T-helper 17 cell (primary cell): ENCODE measurements at places on chromosomes 3 and 15.

DNA sequence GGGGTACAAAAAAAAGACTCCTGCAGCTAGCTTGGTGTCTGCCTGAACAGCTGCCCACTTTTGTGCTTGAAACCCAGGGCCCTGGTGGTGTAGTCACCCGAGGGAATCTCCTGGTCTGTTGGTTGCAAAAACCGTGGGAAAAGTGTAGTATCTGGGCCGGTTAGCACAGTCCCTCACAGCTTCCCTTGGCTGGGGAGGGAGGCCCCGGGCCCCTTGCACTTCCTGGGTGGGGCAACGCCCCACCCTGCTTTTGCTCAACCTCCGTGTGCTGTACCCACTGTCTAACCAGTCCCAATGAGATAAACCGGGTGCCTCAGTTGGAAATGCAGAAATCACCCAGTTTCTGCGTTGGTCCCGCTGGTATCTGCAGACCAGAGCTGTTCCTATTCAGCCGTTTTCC is 211.7 kb upstream of the ZPLD1 start:
- peaks cover 19% of the 10 kb centered on the region for H3K27me3 ChIP-seq
- H3K4me3 ChIP-seq, result peak overlapping the region; percentile 58
- peak overlapping the region; percentile 71 for H3K27ac ChIP-seq

DNA sequence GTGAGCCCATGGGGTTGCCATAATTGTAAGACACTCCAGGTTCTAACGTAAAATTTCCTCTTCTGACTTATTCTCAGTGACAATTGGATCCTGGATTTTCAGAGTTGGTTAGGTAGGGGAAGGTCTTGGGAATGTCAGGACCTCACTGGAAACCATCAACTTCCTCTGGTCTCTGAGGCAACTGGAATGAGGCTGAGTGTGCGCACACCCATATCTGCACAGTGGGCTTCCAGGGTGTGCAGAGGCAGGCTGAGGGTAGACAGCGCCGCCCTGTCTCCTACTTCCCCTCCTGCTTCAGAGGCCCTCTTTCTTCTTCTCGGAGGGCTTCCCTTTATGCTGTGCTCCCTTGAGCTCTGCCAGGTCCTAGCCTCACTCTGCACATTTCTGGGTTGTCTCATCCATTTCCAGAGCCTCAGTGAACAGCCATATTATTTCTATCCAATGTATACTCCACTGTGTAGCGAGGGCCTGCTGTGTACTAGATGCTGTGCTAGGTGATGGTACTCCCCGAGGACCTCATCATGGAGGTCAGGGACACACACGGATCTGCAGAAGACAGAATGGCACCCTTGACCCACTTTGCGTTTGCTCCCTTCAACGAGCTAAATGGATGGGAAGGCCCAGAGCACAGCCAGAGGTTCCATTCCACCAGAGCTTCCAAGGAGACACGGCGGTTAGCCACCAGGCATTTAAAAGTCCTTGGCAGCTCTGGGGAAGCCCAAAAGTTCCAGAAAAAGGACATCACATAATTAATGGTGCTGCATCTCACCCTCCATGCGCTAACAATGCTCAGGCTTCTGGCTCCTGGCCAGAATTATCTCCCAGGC is 18.3 kb downstream of the ACAA1 start:
- H3K27ac ChIP-seq, result no peak overlapping the region
- H3K4me3 ChIP-seq, result no peak overlapping the region
- no peaks in the 10 kb centered on the region for H3K27me3 ChIP-seq
- peaks cover 3% of the 10 kb centered on the region for H3K36me3 ChIP-seq

DNA sequence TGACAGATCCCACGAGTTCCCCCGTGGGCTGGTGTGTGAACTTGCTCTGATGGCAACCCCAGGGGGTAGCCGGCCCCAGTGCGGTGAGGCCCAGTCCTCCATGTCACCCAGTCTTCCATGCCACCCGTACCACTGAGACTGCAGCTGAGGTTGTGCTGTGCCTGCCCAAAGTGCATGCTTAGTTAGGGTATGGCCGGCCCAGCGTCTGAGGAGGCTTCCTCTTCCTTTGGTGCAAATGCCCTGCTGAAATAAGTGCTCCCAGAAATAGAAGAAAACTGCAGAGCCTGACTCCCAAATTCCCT is 31.5 kb downstream of the MGLL start:
- peaks cover 36% of the 10 kb centered on the region for H3K27me3 ChIP-seq
- H3K4me3 ChIP-seq, result peak overlapping the region; percentile 33
- H3K4me1 ChIP-seq, result peaks cover 4% of the 10 kb centered on the region
- no peak for DNase-seq
- no peak overlapping the region for H3K27ac ChIP-seq

DNA sequence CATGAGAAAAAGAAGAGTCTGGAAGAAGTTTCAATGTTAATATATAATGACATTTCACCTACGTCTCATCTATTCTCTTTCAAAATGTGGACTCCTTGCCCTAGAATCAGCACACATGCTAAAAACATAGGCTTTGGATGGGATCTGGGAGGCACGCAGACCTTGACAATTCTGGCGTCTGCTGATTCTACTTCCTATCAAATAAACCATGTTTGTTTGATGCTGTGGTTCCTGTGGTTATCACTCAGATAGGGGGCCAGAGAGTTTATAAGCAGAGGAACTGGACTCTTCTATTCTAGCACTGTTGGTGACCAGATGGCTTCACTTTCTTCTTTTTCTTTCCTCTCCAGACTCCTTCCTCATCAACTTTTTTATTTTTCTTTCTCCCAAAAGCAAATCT is 336.8 kb downstream of the DIPK2A start:
- no peak for DNase-seq
- no peaks in the 10 kb centered on the region for H3K36me3 ChIP-seq
- no peak overlapping the region for H3K4me3 ChIP-seq
- H3K27ac ChIP-seq, result no peak overlapping the region
- H3K4me1 ChIP-seq, result no peaks in the 10 kb centered on the region

GRCh38 chr3:83096-83495 is 113.5 kb upstream of the CHL1 start:
- no peak overlapping the region for H3K27ac ChIP-seq
- H3K27me3 ChIP-seq, result no peaks in the 10 kb centered on the region
- no peaks in the 10 kb centered on the region for H3K36me3 ChIP-seq
- no peaks in the 10 kb centered on the region for H3K4me1 ChIP-seq
- DNase-seq, result no peak

DNA sequence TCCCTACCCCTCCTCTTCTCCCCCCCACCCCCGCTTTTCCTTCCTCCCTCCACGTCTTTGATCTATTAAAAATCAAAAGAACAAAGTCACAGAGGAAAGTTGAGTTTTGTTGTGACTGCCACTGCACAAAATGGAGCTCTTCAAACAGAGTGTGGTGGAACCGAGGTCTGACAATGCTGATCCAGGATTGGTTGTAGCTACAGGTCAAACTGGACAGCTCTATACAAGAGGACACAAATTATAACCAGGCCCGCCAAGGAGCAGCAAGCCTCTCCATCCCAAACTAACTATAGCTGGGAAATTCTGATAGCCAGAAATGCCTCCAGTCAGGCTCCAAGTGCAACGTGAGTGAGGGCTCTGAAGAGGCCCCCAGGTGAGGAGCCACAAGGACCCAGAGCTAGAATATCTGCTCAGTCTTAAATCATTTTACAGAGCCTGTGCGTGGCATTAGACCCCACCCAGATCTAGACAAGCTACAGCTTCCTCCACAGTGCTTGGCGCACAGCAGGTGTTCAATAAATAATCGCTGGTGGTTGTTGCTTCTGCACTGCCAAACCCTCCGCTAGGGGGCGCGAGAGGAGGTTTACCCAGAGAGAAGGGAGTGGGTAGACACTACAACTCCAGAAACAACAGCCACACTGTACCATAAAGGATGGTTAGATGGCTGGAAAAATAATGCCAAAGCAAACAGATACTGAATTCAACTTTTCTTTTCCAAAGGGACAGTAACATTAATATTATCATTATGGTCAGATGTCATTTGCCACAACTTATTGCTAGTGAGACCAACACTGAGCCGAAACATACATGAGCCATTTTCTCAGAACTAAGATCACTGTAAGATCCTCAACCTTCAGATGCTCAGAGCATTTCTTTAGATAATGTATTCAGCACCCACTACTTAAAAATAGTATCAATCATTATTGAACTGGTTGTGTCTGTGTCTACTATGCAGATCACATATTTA is 44.6 kb downstream of the ZIC4 start:
- no peak for DNase-seq
- no peaks in the 10 kb centered on the region for H3K36me3 ChIP-seq
- no peaks in the 10 kb centered on the region for H3K4me1 ChIP-seq
- H3K4me3 ChIP-seq, result no peak overlapping the region
- no peak overlapping the region for H3K27ac ChIP-seq

DNA sequence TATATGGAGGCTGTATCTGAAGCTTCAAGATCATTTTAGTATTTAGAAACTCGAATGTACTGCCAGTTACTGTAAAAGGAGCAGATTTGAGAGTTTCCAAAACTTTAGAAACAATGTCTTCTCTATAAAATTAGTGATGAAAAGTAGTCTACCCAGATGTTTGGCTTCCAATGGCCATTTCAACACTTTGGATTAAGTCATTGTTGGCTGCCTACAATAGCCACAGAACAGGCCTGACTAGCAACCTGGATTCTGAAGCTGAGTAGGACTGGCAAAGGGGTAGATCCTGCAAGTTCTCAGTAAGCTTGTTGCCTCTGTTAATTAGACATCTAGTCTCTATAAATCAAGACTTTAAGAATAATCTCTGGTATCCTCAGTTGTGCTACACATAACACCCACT is 239.0 kb upstream of the KCNMB2 start:
- H3K36me3 ChIP-seq, result no peaks in the 10 kb centered on the region
- no peak overlapping the region for H3K4me3 ChIP-seq
- DNase-seq, result no peak
- peaks cover 2% of the 10 kb centered on the region for H3K4me1 ChIP-seq

GRCh38 chr3:174540116-174540908 is 318.8 kb upstream of the NAALADL2 start:
- H3K4me1 ChIP-seq, result no peaks in the 10 kb centered on the region
- no peaks in the 10 kb centered on the region for H3K36me3 ChIP-seq
- DNase-seq, result no peak
- no peak overlapping the region for H3K4me3 ChIP-seq
- H3K27me3 ChIP-seq, result no peaks in the 10 kb centered on the region

- H3K4me1 ChIP-seq, result peaks cover 6% of the 10 kb centered on the region
- DNase-seq, result peak; percentile 65
- no peaks in the 10 kb centered on the region for H3K27me3 ChIP-seq
- peak overlapping the region; percentile 47 for H3K27ac ChIP-seq
- H3K4me3 ChIP-seq, result no peak overlapping the region
- H3K36me3 ChIP-seq, result peaks cover 10% of the 10 kb centered on the region
Observed at GRCh38 chr3:128095222-128095703, 28.3 kb downstream of the RUVBL1 start.

GRCh38 chr3:27540231-27540630 is 56.0 kb upstream of the SLC4A7 start:
- DNase-seq, result no peak
- H3K27me3 ChIP-seq, result no peaks in the 10 kb centered on the region
- no peak overlapping the region for H3K4me3 ChIP-seq
- peaks cover 3% of the 10 kb centered on the region for H3K36me3 ChIP-seq
- H3K4me1 ChIP-seq, result peaks cover 4% of the 10 kb centered on the region

DNA sequence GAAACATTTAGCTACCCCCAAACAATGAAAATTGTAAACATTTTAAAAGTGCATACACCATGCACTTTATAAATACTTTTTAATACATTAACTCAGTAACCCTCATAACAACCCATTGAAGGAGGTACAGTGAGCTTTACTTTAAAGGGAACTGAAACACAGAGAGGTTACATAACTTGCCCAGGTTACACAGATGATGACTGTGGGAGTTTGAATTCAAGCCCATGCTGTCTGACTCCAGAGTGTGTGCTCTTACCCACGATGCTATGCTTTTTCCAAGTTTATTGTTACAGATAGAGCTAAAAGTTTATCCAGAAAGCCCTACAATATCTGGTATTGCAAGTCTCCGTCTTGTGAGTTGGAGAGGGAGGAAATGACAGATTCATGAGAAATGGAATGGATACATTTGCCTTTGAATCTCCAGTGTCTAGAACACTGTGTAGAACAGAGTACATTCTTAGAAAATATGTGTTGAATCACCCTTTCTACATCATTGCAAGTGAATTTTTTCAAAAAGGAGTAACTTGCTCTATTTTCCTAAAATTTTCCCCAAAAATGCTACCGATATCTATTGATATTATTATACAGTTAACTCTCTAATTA is 428.3 kb downstream of the NAALADL2 start:
- H3K36me3 ChIP-seq, result no peaks in the 10 kb centered on the region
- H3K27ac ChIP-seq, result no peak overlapping the region
- H3K4me3 ChIP-seq, result no peak overlapping the region
- DNase-seq, result no peak

- no peak overlapping the region for H3K27ac ChIP-seq
- H3K36me3 ChIP-seq, result peaks cover 5% of the 10 kb centered on the region
- peaks cover 4% of the 10 kb centered on the region for H3K4me1 ChIP-seq
- H3K27me3 ChIP-seq, result no peaks in the 10 kb centered on the region
- no peak overlapping the region for H3K4me3 ChIP-seq
- DNase-seq, result no peak
Observed at GRCh38 chr3:194423317-194423716, 24.3 kb upstream of the GP5 start.

GRCh38 chr3:64974401-64974800 is 286.6 kb upstream of the ADAMTS9 start:
- no peak overlapping the region for H3K27ac ChIP-seq
- no peak overlapping the region for H3K4me3 ChIP-seq
- no peaks in the 10 kb centered on the region for H3K36me3 ChIP-seq
- DNase-seq, result no peak

DNA sequence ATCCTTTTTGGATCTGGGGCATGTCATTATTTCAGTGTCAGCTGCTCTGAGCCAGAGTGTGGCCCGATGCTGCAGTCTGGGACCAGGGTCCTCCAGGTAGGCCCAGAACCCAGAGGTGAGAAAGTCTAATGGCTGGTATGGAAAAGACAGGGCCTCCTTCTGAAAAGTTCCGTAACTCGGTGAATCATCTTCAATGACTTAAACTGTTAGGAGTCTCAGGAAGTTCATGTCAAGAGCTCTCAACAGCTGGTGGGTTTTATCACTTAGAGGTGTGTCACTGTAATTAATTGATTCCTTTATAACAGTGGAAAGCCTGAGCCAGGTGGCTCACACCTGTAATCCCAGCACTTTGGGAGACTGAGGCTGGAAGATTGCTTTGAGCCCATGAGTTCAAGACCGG is 28.5 kb upstream of the PDE8A start:
- peaks cover 9% of the 10 kb centered on the region for H3K4me1 ChIP-seq
- no peak for DNase-seq
- H3K27me3 ChIP-seq, result peaks cover 42% of the 10 kb centered on the region
- H3K36me3 ChIP-seq, result peaks cover 2% of the 10 kb centered on the region

- peaks cover 4% of the 10 kb centered on the region for H3K36me3 ChIP-seq
- no peak overlapping the region for H3K27ac ChIP-seq
- no peak overlapping the region for H3K4me3 ChIP-seq
- DNase-seq, result no peak
Observed at GRCh38 chr3:113783980-113784379, 37.1 kb downstream of the ATP6V1A start.

DNA sequence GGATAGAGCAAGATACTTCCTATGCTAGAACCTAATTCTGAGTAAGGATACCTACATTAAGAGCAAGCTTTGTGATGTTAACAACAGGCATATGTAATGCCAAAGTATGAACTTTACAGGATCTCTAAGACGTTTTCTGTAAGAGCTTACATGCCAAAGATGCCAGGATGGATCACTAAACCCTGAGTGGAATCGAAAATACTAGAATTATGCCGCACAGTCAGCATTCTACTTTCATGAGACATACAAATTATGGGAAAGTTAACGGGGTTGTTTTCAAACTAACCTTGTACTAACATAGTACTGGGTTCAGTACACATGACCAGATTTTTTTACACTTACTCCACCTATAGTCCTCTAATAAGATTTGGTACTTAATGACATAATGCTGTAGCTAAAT is 55.1 kb downstream of the AAGAB start:
- H3K4me1 ChIP-seq, result peaks cover 19% of the 10 kb centered on the region
- no peaks in the 10 kb centered on the region for H3K27me3 ChIP-seq
- no peak for DNase-seq
- H3K27ac ChIP-seq, result no peak overlapping the region
- no peak overlapping the region for H3K4me3 ChIP-seq

- H3K4me3 ChIP-seq, result peak overlapping the region; percentile 2
- peaks cover 6% of the 10 kb centered on the region for H3K36me3 ChIP-seq
Observed at GRCh38 chr3:67083277-67083676, 85.2 kb downstream of the KBTBD8 start.
